ENCODE measurements at places on chromosomes 1 and 21.

DNA sequence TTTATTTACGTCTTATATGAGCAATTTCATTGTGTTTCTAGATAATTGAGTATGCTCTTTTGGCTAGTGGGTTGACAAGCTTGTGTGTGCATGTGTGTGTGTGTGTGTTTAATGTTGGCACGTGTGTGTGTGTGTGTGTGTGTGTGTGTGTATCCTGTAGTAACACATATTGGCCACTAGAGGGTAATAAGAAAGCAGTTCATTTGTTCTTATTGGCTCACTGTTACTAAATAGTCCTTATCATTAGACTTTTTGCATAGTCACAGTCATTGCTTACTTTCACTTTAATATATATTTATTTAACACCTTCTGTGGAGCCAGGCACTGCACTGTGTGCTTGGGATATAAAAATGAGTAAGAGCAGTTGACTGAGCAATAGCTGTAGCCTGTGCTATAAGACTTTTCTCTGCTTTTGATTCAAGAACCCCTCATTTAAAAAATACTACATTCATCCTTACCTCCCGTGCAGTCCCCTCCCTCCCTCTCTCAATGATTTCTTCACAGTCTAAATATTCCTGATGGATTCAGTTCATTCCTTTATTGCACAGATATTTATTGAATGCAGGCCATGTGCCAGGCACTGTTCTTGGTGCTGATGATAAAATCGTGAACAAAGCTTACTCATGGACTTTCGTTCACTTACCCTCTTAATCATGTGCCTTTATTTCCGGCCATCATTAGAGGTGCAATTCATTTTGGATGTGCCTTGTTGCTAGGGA lies 96.7 kb downstream of the DYRK1A start:
- DNase-seq = no peak

- DNase-seq = no peak
Measured at GRCh38 chr1:248852481-248853405, 6.1 kb downstream of the ZNF692 start.

GRCh38 chr1:3074297-3074741 lies 5.3 kb downstream of the PRDM16 start:
- DNase-seq = peak; percentile 48

DNA sequence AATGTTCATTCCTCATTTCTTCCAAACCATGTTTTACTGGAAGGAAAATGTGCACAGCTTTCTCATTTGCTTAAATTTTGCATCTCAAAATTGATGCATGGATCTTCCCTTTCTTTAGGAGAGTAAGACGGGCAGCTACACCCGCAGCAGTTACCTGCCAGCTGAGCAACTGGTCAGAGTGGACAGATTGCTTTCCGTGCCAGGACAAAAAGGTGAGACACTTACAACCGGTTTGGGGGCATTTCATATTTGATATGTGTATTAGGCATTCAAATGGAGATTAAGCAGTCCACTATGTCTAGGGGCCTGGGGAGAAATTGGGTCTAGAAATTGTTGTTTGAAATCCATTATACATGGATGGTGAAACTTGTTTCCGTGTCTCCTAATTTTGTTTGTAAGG lies 12.9 kb downstream of the C8A start:
- DNase-seq = no peak

GRCh38 chr1:42085596-42085995 lies 67.6 kb upstream of the GUCA2B start:
- DNase-seq = no peak

Measured in H1 (cell line).